ENCODE measurements at places on chromosomes 13 and 19.

- no peak for DNase-seq
Observed at GRCh38 chr13:75782985-75783384, 146.9 kb downstream of the LMO7 start.

DNA sequence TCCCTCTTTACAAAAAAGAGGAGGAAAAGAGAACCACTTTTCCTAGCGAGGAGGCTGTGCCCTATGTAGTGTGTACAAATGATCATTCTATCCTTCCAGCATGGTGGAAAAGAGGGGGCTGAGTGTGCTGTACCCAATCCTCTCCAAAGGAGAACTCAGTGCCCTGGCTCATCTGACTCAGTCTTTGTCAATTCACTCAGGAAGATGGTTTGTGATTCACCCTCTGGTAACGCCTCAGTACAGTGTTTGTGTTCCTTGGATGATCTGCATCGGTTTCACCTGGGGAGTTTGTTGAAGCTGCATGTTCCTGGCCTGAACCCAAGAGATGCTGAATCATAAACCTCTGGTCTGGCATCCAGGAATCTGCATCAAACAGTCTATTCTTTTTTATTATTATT lies 18.3 kb upstream of the ENOX1 start:
- DNase-seq = no peak

DNA sequence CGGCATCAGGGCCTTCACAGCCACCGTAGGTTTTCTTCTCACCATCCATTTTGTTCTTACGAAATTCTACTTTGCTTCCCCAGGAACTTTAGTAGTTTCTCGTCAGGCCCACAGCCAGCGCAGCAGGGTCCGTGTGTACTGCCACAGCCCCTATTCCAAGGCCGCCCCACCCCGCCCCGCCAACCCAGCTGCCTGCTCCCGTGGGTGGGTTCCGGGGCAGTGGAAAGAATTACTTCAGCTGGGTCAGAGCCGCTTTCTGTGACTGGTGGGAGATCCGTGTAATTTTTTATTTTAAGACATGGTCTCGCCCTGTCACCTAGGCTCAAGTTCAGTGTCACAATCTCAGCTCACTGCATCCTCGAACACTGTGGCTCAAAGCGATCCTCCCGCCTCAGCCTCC lies 4.2 kb downstream of the OR7D2 start:
- DNase-seq = no peak

DNA sequence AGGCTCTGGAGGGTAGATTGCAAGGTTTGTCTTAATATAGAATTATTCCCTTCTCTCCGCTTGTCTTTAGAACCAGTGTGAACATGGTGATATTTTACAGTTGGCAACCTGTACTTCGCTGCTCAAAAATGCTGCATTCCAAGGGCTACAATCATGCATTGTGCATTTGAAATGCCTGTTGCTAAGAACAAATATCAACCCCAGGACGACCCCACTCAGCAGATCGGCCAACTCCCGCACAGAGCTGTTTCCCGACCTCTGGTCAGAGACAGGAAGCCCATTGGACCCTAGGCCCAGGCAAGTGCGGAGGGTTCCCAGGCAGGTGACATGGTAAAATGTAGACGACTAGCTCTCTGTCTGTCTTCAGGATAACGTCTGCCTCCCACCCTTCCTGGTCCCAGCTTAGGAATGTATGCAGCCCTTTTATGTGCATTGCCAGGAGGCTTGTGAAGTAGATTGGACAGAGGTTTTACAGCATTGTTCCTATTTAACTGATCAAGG lies 263.5 kb downstream of the FOXO1 start:
- no peak for DNase-seq

DNA sequence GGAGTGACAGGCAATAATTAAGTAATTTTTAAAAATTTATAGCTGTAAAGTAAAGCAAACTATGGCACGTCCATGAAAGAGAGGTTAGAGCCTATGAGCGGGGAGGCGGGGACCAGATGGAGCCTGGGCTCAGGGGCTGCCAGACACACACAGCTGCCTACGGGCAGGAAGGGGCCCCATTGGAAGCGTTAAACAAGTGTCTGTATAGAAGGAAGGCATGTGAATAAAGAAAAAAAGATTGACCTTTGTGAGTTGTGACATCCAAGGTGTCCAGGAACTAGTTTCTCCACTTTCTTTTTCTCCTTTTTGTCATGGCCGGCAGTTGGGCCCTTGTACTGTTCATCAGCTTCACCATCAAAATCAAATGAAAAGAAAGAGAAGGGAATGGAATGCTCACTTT lies 56.8 kb downstream of the LRCH1 start:
- no peak for DNase-seq

GRCh38 chr19:34408411-34408810 lies 4.2 kb downstream of the PDCD2L start:
- no peak for DNase-seq

- no peak for DNase-seq
Observed at GRCh38 chr13:32734511-32734910, 148.3 kb downstream of the PDS5B start.

- DNase-seq = no peak
Observed at GRCh38 chr19:41918653-41919244, 9.5 kb downstream of the ERFL start.

DNA sequence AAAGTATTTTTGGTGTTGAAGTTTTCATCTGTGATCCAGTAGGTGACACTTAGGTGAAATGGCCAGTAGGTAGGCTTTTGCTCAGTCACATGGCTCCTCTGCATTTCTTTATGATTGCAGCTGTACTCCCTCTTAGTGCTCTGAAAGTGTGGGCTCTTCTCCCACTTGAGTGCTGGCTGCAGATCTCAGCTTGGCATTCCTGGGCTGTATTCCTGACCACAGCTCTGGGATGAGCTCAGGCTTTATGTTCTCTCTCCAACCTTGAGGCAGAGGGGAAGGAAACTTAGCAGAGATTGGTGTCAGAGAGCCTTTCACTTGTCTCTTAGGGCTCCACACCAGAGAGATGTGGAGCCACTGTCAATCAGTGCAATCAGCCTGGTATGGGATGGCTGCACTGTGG lies 254.3 kb downstream of the NDFIP2 start:
- no peak for DNase-seq

- no peak for DNase-seq
Observed at GRCh38 chr19:34256835-34257558, 2.6 kb downstream of the GARRE1 start.

DNA sequence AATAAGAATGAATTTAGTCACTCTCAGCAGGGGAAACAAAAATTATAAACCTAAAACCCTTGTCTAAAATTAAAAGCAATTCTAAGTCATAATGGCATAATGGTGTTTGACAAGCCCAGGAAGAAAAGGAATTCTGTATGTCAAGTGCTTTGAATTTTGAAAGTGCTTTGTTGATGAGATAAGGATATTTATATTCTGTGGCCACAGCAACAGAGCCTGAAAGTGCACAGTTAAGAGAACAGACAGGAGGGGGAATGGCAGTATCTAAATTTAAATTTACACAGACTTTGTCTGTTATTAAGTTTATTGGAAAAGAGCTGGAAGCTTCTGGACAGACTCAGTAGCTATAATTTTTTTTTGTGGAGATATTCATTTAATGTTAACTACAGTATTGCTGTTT lies 69.8 kb downstream of the OLFM4 start:
- no peak for DNase-seq

DNA sequence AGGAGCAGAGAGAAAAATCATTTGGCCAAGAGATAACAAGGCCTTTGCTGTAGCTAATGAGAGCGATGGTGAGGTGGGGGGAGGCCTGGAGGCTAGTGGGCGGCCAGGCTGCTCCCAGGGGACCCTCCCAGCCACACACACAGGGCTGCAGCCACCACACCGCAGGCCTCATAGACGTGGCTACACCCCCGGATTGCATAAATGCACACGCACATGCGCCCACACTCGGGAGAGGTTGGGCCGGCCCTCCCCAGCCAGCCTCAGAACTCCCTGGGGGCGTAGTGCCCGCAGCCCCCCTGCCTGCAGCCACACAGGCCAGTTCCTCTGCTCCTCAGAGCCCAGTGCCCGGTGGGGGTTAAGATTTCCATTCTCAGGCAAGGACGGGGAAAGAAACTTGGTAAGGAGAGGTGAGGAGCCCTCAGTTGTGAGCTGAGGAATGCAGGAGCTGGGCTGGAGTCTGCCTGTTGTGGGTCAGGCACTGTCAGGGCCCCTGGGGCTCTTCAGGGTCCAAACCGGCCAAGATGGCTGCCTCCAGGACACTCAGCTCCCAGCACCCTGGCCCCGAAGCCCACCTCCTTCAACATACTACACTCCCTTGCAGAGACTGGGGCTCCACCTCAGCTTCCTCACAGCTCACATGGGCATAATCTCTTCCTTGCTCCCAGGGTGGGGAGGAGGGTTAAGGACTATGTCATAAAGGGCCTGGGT lies 8.0 kb downstream of the PTH2 start:
- no peak for DNase-seq

- no peak for DNase-seq
Observed at GRCh38 chr19:2337329-2337707, 8.8 kb downstream of the SPPL2B start.

GRCh38 chr13:72677431-72677830 lies 50.0 kb downstream of the MZT1 start:
- DNase-seq = no peak

GRCh38 chr19:41223431-41224234 lies 4.6 kb downstream of the AXL start:
- DNase-seq = peak; percentile 86

DNA sequence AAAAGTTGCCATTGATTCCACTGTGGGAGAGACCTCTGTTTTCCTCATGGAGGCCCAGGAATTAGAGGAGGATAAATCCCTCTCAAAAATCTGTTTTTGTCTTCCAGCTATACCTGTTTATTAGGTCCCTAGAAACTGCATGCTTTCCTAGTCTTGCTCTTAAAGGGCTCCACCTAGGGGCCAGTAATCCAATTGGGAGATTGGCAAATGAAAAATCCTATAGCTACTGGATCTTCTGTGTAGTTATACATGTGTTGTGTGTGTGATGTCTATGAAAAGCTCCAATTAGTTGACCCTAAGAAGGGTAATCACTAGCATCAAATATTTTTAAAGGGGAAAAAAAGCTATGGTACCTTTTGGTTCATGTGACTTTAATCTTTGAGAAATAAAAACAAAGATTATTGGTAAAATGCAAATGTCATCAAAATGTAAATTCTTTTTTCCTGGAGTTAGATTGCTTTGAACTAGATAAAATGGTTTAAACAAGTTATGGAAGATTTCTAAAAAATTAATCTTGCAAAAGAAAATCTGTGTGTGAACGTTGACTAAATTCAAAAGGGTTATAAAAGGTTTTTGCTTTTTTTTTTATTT lies 63.4 kb upstream of the C1QTNF9B start:
- DNase-seq = no peak

DNA sequence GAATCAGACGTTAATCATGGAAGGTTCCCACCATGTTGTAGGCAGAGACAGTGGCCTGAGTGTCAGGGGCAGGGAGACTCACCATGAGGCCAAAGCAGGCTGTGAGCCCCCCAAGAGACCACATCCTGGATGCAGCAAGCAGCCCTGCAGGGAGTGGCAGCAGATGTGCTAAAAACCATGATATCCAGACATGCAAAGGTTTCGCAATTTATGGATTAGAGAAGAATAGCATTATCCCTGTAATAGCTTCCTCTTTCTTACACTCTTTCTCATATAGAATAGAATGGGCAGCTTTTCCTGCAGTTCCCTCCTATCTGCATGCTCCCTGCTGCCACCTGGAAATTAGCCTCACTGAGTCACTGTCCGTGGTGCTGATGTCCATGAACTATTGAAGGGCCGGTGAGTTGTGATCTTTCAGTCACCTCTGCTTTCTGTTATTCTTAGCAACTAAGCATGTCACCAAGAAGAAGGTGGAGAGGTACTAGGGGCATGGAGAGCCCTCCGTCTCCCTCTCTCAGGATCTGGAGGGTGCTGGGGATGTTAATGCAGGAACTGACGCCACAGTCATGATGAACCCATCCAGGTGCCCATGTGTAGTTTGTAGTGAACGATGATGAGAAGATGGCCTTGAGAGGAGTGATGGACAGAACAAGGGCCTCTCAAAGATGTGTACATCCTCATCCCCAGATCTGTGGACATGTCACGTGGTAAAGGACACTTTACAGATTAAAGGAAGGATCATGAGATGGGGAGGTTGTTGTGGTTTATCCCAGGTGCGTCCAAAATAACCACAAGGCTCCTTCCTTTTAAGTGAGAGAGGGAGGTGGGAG lies 9.9 kb downstream of the CEACAM4 start:
- DNase-seq = no peak

- no peak for DNase-seq
Observed at GRCh38 chr13:110070046-110070445, 236.9 kb downstream of the COL4A1 start.

- DNase-seq = no peak
Observed at GRCh38 chr19:36686365-36687213, 823 bp upstream of the ZNF567 start.

- DNase-seq = no peak
Observed at GRCh38 chr13:95298971-95299621, 2.2 kb downstream of the ABCC4 start.

- no peak for DNase-seq
Observed at GRCh38 chr19:56917529-56917928, 77.0 kb upstream of the PEG3 start.

- DNase-seq = no peak
Observed at GRCh38 chr19:13466697-13467096, 39.6 kb downstream of the CACNA1A start.

DNA sequence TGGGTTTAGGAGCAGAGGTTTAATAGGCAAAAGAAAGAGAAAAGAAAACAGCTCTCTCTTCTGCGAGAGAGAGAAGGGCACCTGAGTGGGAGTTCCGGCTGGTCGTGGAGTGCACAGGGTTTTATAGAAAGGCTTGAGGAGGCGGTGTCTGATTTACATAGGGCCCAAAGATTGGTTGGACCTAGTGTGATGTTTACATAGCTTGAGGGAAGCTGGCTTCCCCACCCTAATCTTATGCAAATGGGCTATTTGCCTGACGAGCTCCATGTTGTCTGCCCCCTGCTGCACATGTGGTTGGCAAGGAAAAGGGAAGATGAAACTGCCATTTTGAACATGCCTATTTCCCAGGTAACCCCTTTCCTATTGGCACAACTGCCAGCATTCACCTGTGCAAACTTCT lies 21.5 kb upstream of the MEDAG start:
- DNase-seq = no peak

DNA sequence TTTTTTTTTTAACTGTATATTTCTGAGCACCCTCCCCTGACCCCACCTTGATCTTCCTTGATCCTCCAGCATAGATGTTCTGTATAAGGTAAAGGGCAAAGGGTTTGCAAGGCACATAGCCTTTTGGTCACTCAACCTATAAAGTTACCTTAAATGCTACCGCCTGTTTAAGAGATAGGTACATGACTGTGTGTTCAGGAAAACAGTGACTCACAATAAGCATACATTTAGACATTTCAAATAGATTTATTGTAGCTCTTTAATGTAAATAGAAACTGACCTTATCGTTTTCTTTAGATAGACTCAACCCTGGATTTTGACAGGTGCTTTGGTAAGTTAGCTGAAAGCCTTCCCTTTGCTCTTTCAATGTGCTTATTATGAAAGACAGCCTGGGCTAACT lies 15.2 kb upstream of the SLC10A2 start:
- DNase-seq = no peak

DNA sequence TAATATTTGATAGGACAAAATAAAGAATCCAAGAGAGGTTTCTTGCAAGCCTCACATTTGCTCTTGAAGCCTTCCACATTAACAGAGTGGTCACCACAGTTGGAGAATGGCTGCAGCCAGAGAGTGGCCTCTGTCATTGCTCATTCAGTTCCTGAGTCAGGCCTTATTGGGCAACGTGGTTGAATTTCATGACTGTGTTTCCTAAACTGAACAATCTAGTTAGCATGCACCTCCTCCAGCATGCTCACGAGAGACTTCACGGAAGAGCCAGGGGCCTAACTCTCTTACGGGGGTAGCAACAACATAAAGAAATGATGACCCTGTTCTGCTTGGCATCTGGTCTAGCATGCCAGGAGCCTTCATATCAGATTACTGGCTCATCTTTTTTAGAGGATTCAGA lies 9.6 kb upstream of the UBL3 start:
- DNase-seq = no peak
